RPMI7951 (cell line): ENCODE measurements at places on chromosomes 2 and 18. TPM values are rescaled to one million over a fixed set of nuclear protein-coding genes. Genes with fewer than 3 reads are reported as not detected.

DNA sequence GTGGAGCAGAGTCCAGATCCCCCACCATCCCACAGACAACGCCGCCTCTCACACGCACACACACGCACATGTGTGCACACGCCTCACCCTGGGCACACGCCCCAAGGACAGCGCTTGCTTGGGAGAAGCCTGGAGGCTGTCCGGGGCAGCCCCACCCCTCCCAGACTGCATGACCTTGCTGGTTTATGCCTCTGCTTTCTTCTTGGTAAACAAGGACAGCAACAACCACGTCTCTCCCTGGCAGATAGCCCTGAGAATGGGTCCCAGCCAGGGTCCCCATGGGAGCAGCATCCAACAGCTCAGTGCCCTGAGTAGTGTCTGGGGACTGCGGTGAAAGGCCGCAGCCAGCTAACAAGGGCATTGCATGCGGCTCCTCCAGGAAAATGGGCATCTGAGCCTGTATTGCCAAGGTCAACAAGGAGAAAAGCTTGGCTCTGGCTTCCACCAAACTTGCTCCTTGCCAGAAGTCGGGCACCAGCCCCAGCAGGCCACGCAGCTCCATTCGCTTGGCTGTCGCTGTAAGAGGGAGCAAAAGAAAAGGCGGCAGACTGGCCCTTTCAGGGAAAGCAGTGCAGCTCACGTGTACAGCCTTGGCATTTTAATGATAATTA, 234.6 kb downstream of the EIPR1 start:
- no peak for DNase-seq

DNA sequence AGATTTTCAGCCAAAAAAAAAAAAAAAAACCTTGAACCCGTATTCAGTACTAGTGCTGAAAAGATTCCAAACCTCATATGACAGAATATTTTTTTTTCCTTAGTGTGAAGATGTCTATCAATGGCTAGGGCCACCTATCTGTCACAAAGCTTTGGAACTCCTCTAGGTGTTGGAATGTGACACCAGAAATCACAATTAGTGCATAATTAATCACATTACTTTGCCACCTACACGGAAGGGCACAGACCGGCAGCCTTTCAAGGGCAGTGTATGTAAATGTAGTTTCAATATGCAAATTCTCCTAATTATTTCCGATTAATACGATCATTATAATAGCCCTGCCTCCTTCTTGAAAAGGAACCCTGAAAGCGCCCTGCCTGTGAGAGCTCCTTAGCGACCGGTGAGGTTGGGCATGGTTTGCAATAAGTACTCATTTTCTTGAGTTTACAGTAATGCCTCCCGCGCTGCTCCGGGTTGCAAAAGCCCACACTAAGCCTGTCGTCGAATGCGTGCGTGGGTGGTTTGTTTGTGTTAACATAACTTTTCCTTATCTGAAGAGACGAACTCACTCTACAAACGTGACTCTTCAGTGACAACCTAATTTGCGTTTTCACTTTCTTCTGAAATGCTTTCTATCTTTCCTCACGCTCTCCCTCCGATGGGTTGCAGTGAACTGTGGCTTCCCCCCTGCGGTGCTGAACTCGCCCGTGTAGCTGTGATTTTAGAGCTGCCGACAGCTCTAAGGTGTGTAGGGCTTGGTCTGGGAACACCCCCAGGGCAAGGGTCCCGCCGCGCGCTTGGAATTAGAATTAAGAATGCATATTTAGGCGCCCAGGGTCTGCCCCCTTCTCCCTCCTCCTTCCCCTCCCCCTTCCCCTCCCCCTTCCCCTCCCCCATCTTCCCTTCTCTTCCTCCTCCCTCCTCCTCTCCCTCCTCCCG, 765 bp upstream of the ID2 start:
- peak; percentile 66 for DNase-seq

DNA sequence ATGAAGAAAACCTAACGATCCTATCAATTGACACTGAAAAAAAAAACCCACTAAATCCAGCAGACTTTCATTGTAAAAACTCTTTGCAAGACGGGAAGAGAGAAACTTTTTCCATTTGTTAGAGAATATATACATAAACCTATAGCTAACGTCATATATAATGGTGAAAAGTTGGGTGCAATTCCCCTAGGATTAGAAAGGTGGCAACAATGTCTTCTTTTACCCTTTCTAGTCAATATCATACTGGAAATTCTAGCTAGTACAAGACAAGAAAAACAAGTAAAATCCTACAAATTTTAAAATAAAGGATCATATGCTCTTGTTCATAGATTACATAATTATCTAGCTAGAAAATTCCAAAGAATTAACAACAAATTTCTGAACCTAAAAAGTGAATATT, 1596.5 kb upstream of the LRRTM1 start:
- DNase-seq, result no peak

DNA sequence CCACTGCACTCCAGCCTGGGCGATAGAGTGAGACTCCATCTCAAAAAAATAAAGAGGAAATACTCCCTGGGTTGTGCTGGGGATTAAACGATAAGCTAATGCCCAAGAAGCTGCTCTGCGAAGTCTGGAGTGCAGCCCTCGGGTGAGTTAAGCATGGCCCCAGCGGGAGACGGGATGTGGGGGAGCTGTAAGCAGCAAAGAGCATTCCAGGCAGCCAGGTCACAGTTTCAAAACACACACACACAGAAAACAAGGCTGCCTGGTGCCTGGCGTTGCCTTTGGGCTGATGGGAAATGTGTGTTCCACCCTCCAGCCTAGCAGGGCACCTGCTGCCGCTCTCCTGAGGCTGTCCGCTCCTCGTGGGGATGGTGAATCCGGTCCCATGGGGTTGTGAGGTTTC, 24.1 kb downstream of the ODC1 start:
- no peak for DNase-seq

DNA sequence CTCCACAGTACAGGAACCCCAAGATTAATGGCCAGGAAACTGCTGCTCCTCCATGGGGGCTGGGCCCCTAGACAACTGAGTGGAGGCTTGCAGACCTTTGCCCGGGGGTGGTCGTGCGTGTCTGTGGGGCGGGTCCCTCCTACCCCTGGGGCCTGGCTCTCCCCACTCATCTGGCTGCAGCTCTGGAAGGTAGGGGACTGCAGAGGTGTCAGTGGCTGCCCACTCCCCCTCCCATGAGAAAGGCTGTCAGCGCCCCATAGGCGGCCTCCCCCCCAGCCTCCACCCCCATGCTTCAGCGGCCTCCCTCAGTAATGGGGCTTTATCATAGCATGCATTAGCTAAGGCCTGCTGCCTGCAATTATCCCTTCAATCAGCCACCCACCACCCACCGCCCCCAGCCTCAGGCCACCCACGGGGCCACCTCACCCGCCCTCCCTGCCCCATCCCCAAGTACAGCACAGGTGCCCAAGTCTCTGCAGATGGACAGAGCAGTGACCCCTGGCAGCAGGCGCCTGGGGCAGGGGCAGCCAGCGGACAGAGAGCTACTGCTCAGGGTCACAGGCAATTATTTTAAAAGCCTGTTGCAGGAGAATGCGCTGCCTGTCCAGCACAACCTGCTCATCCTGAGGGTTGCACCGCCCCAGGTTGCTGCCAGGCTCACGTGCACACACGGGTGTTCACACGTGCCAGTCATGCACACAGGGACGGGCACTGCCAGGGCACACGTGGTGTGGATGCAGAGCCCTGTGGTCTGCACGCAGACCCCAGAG, 9.1 kb upstream of the ECEL1 start:
- DNase-seq, result no peak

DNA sequence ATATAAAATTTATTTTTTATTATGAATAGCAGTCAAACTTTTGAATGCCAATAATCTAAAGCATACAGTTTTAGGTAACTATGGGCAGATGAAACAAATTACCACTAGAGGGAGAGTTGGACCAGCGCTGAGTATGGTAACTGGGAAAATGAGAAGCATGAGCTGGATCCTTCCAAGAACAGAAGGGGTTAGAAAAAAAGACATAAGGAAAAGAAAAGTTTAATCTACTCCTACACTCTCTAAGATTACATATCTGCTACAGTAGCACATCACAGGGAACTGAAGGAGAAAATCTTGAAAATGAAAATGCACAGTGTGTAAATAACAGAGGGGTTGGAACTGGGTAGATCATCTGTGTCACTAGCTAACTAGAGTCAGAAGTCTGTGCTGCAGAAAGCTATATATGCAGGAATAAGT, 15.5 kb downstream of the REG3G start:
- no peak for DNase-seq

DNA sequence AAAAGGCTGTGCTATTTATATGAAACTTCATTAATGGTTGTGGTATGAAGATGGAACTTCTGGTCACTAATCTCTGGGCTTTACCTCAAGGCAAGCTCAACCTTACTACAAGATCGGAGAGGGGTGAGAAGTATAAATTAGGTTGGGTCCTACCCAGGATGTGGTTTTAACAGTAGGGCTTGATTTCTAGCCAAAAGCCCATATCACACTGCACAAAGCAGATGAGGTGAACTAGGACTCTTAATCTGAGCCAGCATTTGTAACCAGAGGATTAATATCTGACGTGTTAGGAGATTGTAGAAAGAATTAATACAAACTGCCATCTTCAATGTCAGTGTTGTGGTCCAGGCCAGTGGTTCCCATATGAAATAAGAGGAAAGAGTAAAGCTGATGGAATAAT, 86.4 kb upstream of the RGPD4 start:
- peak; percentile 16 for DNase-seq

Gene CD207
- total RNA-seq, result 0.29 TPM in 1 of 2 replicates, not detected in the other

Gene TWIST2
- total RNA-seq, result 94.9 and 102 TPM in 2 replicates
